CD4-positive, alpha-beta T cell treated with Interleukin-4 for 1 hour (primary cell): ENCODE measurements at places on chromosomes 6 and 20.

DNA sequence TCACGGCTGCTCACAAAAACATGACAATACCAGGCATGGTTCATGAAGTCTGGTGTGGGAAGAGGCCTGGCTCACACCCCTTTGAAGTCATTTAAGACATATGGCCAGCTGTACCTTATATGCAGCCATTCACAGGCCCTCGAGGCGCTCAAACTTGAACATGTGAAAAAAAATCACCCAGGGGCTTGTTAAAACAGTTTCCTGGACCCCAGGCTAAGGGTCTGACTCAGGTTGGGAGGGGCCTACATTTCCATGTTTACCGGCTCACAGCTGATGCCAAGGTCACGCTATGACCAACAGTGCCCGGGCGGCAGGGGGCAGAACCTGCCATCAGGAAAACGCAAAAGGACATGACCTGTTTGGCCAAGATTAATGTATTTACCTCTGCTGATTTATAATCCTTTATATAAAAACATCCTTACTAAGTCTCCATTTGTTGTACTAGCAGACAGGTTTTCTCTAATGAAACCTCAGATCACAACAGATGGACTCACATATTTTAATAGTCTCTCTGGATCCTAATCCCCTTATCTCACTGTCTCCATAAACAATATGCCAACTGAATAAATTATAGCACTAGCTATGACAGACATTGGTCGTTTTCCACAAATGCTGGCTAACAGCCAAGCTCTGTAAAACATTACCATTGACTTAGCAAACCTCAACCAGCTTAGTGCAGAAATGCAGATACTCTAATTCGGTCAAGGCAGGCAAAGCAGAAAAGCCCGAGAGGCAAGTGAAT is 19.9 kb downstream of the EZR start:
- no peak for DNase-seq

DNA sequence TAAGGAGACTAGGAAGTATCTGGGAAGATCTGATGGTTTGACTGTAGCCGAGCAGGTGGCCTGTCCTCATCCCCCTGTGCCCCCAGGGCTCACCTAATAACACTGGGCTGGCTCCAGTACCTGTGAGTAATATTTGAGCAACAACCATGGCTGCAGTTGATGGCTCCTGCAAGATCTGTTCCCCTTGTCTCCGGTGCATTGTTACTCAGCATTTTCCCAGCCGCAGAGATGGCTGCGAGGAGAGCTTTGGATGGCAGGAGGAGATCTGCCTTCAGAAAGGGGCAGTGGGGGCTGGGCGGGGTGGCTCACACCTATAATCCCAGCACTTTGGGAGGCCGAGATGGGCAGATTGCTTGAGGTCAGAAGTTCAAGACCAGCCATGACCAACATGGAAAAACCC is 39.3 kb downstream of the PTK7 start:
- no peak for DNase-seq

- DNase-seq = no peak
These were observed 74.5 kb upstream of the AHI1 start for GRCh38 chr6:135572051-135572450.

DNA sequence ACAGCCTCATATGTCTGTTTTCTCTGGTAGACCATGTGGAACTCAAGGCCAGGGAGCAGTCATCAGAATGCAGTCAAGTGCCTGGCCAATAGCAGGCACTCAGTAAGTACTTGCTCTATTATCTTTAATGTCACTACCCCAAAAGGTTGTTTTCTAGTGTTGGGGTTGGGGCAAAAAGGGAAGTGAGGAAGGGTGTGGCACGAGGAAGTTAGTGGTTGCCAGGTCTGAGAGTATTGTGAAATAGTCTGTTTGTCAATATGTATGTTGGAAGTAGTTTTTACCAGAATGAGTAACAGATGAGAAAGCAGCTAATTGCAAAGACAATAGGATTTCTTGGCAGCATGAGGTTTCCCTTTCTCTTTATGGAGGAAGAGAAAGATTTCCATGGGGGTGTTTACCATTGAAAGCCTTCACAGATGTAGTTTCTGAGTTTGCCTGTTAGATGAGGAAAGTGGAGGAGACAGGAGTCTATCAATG is 59.5 kb upstream of the ARMH2 start:
- DNase-seq = peak; percentile 78

DNA sequence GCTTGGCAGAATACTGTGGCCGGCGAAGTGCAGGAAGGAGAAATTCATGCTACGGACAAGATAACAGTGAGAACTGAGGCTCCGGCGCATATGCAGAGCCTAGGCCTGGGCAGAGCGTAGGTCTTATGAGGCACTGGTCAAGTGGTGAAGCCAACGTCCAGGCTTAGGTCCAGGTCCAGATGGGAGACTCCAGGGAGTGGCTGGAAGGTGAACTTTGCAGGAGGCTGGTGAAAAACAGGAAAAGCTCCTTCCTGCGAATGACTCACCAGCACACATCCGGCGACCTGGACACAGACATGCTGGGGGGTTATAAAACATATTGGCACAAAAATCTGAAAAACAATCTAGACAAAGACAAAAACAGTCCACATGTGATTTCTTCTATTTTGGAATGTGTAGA is 15.4 kb downstream of the C6orf141 start:
- no peak for DNase-seq

DNA sequence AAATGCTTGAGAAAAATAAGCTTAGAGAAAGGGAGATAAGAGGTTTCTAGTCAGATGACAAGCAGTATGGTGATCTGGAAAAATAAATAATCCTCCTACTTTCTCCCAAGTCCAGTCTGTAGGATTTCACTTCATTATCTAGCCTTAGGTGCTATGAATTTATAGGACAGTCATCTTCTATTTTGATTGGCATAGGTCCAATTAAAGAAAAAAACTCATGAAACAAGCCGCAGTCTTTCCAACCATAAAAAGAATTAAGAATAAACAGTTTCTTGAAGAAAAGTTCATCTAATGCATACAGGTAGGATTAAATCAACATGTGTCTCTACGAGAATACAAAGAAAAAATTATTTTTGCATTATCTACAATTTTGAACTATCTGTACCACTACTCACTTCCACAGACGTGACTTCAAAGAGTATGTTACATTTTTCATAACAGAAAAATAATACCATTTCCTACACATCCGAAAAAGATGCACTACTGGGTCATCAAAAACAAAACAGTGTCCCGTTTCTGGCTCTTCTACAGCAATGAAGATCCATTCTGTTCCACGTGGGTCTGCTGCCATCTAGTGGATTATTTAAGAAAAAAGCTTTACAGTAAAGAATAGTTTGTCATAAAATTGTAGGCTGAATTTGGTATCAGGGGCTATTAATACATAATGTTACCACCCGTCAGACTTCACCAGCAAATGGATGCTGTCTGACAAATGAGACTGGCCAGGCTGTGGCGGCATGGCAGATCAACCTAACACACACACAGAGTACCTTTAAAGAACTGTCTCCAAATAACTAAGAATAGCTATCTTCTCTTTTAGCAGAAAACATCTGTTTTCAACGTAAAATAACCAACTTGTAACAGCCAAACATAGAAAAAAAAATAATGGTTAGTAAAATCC is 28.9 kb downstream of the STX7 start:
- peak; percentile 73 for DNase-seq

DNA sequence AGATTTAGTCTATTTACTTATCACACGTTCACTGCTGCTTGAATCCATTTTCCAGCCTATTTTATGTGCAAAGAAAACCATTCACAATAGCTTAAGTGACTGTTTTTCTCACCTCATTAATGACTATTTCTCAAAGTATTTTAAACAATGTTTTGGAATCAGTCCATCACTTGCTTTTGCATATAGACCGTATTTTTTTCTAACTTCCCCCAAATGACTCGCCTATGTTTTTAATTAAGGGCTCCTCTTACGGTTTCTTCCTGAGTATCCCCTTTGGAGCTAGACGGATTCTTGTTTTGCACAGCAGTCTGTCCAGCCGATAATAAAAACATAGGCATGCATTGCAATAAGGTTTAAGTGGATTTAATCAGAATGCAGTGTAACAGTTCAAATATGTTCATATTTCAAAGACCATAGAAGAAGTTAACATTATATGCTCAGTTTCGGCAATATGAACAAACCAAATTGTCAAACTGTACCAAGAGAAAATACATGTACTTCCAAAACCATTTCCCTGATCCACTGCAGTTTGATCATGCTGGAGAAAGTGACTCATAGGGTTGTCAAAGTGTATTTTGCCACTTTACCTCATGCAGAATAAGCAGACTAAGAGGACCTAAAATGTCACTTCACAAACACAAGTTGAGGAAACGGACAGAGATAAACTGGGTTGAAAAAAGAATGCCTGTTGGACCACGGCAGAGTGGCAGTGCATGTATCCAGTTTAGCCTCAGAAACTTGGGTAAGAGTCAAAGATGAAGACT is 66.4 kb downstream of the HMGN3 start:
- no peak for DNase-seq

GRCh38 chr20:19875376-19876221 is 117.5 kb downstream of the RIN2 start:
- no peak for DNase-seq

DNA sequence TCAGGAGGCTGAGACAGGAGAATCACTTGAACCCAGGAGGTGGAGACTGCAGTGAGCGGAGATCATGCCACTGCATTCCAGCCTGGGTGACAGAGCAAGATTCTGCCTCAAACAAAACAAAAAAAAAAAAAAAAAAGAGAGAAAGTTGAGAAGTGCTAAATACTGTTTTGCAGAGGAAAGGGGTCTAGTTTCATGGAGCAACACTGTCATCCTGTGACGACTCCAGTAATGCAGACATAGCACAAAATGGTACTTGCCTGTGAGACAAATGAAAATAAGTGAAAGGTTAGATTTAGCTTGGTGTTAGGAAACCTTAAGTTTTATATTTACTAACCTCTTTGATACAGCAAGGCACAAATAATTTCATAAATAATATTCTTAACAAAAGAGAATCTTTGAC is 29.7 kb downstream of the CEP162 start:
- DNase-seq = no peak

DNA sequence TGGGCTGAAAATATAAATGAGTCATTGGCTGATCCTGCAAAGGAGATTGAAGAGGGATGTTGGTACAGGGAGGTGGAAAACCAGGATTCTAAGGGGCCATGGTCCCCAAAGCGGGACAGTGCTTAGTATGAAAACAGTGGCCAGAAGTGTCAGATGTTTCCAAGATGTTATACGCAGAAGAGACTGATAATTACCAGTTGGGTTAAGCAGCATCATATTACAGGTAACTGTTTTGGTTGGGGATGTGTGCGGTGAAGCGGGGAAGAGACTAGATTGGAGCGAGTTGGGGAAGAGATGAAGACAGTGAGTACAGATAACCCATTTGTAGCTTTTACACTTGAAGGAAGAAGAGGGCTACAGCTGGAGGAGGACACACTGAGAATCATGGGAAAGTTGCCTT is 80.8 kb downstream of the PLEKHG1 start:
- no peak for DNase-seq

GRCh38 chr6:8041913-8042583 is 22.1 kb downstream of the BLOC1S5 start:
- no peak for DNase-seq

GRCh38 chr6:40253420-40253819 is 319.2 kb upstream of the MOCS1 start:
- no peak for DNase-seq

GRCh38 chr20:32387252-32387651 is 29.1 kb downstream of the ASXL1 start:
- peak; percentile 26 for DNase-seq

DNA sequence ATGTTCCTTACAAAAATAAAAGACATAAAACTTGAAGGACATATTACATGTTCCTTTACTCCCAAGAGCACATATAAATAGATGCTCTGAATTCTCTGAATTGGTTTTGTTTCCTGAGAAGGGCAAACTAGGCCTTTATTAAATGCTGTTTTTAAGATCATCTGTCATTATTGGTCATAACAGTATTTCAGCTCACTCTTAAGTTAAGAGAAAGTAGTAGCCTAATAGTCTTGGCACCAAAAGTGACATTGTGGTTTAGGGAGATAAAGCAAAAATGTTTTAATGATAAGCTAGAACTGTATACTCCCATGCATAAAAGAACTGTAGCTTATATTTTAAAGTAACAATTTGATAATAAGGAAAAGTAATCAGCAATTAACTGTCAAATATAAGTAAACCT is 361.1 kb upstream of the PTCHD4 start:
- no peak for DNase-seq

GRCh38 chr20:35334311-35335101 is 42.3 kb upstream of the FAM83C start:
- no peak for DNase-seq

DNA sequence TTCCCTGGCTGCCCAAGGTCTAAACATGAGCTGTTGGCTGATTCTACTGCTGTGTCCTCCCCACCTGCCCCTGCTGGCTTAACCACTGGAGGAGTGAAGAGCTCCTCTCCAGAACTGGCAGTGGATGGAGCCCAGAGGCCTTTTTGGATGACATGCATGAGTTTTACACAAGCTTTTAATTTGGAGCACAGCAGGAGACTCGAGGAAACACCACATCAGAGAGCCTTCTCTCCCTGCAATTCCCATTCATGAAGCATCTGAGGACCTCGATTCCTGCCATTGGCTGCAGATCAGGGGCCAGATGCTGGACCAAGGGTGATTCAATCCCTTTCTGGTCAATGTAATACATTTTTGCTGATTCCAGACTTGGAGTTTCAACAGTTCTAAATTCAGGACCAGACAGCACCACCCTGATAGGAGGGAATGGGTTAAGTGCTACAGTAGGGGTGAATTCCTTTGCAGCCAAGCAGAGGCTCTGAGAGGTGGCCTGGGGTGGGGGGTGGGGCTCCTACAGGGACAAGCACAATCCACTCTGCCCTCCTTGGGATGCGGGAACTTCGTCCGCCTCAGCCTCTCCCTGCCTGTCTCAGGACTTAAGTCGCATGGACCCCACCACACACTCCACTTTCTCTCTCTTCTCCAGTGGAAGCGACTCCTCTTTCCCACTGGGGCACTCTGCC is 599 bp upstream of the PSORS1C1 start:
- no peak for DNase-seq

GRCh38 chr6:8557014-8557748 is 121.8 kb upstream of the SLC35B3 start:
- no peak for DNase-seq

DNA sequence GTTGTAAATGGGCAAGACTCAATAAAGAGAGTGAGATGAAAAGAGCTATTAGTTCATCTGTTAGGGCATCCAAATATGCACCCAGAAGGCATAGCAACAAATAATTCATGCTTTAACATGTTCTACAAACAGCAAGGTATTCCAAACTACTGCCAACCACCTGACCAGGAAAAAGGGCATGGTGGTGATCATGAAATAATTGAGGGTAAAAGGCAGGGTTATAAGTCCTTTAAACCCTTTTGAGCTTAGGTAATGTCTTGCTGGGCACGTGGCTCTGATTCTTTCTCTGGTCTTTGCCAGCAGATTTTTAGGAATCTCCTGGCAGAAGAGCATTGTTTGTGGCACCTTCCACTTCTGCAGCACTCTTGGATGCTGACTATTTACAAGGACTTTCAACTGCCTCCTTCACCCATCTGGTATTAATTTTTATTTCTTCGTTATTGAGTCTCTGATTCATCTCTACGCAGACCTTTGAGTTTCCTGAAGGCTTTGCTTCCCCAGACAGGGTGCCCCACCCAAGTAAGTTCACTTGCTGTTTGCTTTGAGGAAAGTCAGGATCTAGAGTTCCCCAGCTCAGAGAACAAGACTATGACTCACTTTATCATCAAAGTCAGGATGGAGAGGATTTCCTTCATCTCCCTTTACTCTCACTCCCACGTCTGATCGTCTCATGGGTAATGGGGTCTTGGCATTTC is 83.4 kb upstream of the NEDD9 start:
- DNase-seq = no peak
